ENCODE measurements at places on chromosomes 16 and 17.

- no peak for DNase-seq
- no peak overlapping the region for H3K27ac ChIP-seq
- H3K4me3 ChIP-seq: no peak overlapping the region
- H3K4me1 ChIP-seq: no peaks in the 10 kb centered on the region
Observed at GRCh38 chr16:77955127-77955526, 67.2 kb upstream of the CLEC3A start.

DNA sequence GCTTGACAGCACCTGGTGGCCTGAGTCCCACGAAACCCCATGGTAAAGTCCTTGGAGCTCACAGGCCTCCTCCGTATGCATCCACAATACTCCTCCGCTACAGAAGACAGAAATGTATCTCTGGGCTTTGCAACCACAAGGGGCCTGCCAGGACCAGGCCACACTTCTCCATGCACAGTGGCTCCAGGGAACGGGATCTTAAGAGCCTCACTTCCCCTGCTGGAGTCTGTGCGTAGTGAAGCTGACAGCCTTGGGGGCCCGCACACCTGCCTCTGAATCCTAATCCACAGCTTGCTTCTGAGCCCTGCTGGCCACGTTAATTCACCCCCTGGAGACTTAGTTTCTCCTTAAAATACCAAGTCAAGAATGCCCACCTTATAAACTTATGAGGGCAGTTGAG is 125.7 kb downstream of the COPRS start:
- H3K4me1 ChIP-seq: no peaks in the 10 kb centered on the region
- H3K27me3 ChIP-seq: no peaks in the 10 kb centered on the region
- no peaks in the 10 kb centered on the region for H3K36me3 ChIP-seq
- H3K4me3 ChIP-seq: no peak overlapping the region
- H3K27ac ChIP-seq: no peak overlapping the region

GRCh38 chr16:89009343-89010209 is 32.6 kb upstream of the CBFA2T3 start:
- no peaks in the 10 kb centered on the region for H3K4me1 ChIP-seq
- H3K27ac ChIP-seq: no peak overlapping the region
- no peak overlapping the region for H3K4me3 ChIP-seq
- H3K36me3 ChIP-seq: no peaks in the 10 kb centered on the region
- no peak for DNase-seq

DNA sequence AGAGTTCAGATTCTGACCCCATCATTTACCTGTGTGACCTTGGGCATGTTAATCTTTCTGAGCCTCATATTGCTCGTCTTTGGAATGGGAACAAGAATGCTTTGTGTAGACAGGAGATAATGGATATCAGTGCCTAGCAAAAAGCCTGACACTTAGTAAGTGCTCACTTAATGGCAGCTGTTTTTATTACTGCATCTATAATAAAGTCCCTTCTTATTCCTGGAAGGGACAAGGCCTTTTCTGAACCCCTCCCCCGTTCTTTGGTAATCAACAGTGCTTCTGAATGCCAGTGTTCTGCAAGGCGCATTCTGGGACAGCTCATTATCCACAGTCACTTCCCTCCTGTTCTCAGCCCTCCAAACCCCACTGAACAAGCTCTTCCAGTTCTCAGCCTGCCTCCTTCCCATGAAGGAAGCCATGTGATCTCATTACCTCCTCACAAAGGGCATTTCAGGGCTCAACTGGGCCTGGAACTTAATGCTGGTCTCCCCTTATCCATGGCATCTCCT is 25.1 kb upstream of the SUPT4H1 start:
- no peaks in the 10 kb centered on the region for H3K27me3 ChIP-seq
- no peaks in the 10 kb centered on the region for H3K36me3 ChIP-seq
- H3K4me3 ChIP-seq: no peak overlapping the region

- DNase-seq: no peak
- H3K27me3 ChIP-seq: no peaks in the 10 kb centered on the region
- no peaks in the 10 kb centered on the region for H3K36me3 ChIP-seq
- no peaks in the 10 kb centered on the region for H3K4me1 ChIP-seq
- no peak overlapping the region for H3K4me3 ChIP-seq
Observed at GRCh38 chr16:17622366-17622765, 151.6 kb upstream of the XYLT1 start.

DNA sequence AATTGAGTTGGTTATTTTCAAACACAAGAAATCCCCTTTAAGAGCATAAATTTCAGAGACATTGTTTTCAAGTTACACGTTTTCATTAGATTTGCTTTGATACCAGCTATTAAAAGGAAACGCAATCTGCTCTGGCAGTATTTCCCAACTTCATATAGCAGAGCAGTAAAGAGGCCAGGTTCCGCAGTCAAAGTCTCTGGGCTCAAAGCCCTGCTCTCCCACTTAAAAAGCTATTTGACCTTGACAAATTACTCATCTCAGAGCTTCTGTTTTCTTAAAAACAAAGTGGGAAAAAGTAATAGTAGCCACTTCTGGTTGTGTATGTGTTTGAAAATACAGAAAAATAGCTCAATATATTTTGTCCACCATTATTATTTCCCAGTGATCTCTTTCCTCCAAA is 89.7 kb upstream of the CDYL2 start:
- H3K27ac ChIP-seq: no peak overlapping the region
- H3K4me3 ChIP-seq: no peak overlapping the region
- no peaks in the 10 kb centered on the region for H3K36me3 ChIP-seq
- no peaks in the 10 kb centered on the region for H3K27me3 ChIP-seq
- DNase-seq: no peak
- H3K4me1 ChIP-seq: no peaks in the 10 kb centered on the region

GRCh38 chr17:35006961-35007360 is 26.6 kb downstream of the LIG3 start:
- H3K27me3 ChIP-seq: no peaks in the 10 kb centered on the region
- peaks cover 60% of the 10 kb centered on the region for H3K36me3 ChIP-seq
- H3K27ac ChIP-seq: no peak overlapping the region
- no peak overlapping the region for H3K4me3 ChIP-seq
- no peaks in the 10 kb centered on the region for H3K4me1 ChIP-seq
